Stimulated activated CD8-positive, alpha-beta memory T cell treated with anti-CD3 and anti-CD28 coated beads, Interleukin-7, amount 100 ng/mL, for 48 hours (primary cell): ENCODE measurements at places on chromosomes 4 and X.

DNA sequence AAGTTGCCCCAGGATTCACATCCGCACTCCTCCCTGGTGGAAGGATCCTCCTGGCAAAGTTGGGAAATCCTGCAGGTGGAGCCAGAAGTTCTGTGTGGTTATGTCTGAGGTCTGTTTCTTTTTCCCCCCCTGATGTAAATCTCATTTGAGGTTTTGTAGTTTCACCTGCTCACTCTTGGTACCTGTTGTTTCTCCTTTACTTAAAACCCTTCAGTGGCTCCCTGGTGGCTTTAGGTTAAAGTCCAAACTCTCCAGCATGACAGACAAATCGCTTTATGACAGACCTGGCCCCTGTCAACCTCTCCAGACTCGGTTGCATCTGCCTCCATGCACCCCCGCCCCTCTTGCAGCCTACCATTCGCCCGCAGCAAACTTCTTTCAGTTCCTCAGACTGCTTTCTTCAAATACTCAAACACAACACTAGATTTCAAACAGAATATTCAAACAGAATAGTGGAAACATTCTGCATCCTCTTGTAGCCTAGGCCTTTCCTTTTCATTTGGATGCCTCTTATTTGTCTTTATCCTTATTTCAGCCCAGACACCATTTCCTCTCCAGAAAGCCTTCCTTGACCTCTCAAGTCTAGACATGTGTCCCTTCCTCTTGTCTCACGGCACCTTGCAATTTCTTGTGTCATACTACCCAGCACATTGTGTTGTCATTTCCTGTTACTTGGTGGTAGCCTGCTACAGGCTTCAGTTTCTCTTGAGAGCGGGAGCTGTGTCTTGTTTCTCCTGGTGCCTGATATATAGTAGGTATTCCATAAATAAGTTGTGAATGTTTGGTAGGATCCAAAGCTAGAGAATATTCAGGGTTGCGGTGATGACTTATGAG is 24.8 kb downstream of the IL13RA1 start:
- no peak for DNase-seq

DNA sequence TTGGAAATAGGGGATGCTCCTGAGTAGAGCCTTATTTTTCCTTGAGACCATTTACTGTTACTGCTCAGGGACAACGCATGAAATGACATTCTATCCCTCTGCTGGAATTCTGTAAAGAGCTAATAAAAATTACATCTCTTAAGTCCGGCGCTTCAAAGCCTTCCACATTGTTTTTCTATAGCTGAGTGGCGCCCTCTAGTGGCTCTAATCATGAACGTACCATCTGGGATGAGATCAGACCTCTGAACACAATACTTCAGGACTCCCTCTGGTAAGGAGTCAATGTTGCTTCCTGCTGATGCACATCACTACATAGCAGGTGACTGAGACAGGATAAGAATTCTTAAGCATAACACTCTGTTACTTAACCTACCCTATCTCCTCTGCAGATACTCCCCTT is 6.0 kb downstream of the HMGN5 start:
- peak; percentile 14 for DNase-seq

- no peak for DNase-seq
Observed at GRCh38 chr4:18439311-18439710, 417.8 kb upstream of the LCORL start.

DNA sequence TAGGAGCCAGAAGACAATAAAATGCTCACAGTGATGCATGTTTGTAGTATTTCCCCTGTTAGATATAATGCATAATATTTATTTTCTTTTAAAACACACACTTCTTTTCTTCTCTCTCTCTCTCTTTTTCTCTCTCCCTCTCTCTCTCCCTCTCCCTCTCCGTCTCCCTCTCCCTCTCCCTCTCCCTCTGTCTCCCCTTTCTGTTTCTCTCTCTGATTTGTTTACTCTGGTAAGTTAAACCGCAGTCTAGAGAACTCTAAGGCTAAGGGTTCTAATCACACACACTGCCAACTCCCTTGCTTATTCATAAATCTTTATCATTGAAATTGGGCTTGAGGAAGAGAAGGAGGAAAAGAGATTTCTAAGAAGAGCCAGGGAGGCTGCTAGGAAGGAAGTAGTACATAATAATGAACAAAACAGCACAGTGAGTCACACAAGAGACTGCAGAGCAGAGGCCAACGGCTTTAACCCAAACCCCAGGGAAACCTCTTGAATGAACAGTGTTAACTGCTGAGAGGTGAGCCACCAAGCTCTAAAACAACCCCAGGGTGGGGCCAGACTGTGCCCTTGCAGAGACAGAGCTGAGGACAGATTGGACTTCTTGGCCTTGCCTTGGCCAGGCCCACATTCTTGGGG is 9.1 kb upstream of the PHOX2B start:
- DNase-seq, result no peak

GRCh38 chrX:11464836-11465463 is 171.7 kb downstream of the AMELX start:
- DNase-seq, result no peak

DNA sequence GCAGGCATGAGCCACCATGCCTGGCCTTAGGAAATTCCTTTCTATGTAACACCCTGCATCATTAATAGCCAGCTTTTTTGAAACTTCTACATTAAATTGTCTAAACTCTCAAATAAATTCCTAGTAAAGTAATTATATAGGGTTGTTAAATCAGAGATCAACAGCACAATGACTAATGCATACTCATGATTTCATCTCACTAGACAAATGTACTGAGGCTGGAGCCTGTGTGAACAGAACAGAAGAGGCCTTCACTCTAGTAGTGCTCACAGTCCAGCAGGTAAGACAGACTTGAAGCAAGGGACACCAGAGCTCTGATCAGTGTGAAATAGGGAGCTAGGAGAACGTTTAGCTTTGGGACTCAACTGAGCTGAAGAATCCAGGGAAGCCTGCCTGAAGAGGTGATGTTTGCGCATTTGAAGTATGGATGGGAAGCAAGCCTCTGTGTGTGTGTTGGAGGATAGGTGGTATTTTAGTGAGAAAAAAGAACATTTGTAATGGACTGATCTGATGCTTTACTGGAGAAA is 3.9 kb downstream of the ZFP42 start:
- no peak for DNase-seq

GRCh38 chr4:185534511-185534865 is 819 bp downstream of the PDLIM3 start:
- DNase-seq, result no peak

GRCh38 chrX:9770319-9770718 is 4.7 kb upstream of the GPR143 start:
- DNase-seq, result no peak

- no peak for DNase-seq
Observed at GRCh38 chr4:41408859-41409593, 128.9 kb upstream of the LIMCH1 start.

DNA sequence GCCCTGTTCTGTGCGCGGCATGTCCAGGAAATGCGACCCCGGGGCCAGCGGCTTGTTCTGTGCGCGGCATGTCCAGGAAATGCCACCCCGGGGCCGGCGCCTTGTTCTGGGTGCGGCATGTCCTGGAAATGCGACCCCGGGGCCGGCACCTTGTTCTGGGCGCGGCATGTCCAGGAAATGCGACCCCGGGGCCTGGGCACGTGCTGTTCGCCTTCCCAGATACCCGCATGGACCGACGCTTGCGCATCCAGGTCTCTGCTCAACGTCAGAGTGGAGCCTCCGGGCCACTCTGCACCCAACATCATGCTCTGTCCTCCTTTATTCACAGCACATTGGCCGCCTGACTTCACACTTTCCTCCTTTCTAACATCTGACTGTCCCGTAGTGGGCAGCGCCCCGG is 75.8 kb upstream of the PSAPL1 start:
- DNase-seq, result no peak

- DNase-seq, result no peak
Observed at GRCh38 chr4:152328582-152328981, 207.3 kb downstream of the FBXW7 start.

GRCh38 chr4:29043411-29043810 is 1676.8 kb upstream of the PCDH7 start:
- DNase-seq, result no peak

- no peak for DNase-seq
Observed at GRCh38 chr4:1775731-1776500, 17.2 kb upstream of the FGFR3 start.

DNA sequence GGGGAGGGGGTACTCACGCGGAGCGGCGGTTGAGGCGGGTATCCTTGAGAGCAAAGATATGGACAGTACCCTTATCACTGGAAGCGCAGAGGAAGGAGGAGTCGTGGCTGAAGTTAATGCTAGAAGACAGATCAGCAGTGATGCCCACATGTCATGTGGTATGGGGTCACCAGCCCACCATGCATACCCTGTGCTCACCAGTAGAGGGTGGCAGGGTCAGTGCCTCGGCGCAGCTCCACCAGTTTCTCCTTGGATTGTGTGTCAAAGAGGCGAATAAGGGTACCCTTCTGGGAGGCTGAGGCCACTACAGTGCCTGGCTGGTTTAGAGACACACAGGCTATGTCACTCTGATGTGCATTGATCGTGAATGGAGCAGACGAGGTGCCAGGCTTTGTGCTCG is 1.5 kb upstream of the PRAF2 start:
- DNase-seq, result no peak

DNA sequence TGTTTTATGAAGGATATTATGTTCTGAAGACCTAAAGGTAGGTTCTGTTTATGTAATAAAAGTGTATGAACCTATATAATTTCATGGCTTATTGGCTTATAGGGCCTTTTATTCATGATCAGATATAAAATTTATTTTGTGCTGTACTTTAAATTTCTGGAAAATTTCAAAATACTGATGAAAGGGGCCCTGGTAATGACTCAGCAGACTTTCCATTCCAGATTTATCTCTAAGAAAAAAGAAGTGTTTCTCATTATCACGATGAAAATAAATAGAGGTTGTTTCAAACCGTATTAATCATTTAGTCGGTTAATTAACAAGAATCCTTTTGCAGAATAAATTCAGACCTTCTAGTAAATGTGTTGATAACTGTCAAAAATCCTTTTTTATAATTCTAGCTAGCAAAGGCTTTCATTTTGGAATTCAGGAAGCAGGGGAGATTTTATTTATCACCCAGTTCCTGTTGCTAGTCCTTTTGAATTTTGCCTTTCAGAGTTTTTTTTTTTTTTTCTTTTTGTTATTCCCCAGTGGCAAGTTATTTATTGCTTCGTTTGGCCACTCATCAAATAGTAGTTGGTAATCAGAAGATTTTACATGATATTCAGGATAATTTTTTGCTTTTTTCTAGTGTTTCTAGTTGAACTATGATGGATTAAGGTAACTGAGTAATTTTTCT is 5.4 kb upstream of the TAPT1 start:
- no peak for DNase-seq
